Naive thymus-derived CD8-positive, alpha-beta T cell (primary cell): ENCODE measurements at places on chromosomes 12 and 14.

DNA sequence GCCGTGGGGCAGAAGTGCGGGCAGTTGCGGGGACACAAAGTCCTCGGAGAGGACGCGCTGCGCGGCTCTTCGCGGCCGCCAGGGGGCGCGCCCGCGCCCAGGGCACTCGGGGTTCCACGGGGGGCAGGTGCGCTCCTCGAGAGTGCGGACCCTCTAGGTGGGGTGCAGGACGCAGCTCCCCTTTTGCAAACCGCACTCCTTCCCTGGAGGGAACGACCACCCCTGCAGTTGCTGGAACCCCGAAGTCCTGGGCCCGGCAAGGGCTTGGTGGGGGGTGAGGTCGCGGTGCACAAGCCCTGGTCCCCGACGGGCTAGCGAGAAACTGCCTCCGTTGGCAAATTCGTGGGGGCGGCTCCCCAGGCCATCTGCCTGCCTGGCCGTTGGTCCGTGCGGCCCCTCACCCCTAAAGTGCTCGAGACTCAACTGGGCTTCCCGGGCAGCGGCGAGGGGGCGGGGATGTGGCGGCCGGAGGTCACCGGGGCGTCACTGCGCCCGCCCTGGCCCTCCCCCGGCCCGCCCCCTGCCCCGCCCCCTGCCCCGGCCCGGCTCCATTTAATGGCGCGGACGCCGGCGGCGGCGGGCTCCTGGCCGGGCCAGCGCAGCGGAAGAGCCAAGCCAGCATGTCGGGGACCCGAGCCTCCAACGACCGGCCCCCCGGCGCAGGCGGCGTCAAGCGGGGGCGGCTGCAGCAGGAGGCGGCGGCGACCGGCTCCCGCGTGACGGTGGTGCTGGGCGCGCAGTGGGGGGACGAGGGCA is at the start of gene ADSS1:
ADSS1 (plus strand) TSS at position 579 of the 756 bp plus-strand sequence; CDS start at position 621, 42 bp downstream.
- no peaks in the 10 kb centered on the region for H3K36me3 ChIP-seq
- peak; percentile 26 for DNase-seq
- no peaks in the 10 kb centered on the region for H3K27me3 ChIP-seq
- peak within 1 kb of the TSS; percentile 71 for H3K4me3 ChIP-seq
- H3K4me1 ChIP-seq: peaks cover 2% of the 10 kb centered on the region

DNA sequence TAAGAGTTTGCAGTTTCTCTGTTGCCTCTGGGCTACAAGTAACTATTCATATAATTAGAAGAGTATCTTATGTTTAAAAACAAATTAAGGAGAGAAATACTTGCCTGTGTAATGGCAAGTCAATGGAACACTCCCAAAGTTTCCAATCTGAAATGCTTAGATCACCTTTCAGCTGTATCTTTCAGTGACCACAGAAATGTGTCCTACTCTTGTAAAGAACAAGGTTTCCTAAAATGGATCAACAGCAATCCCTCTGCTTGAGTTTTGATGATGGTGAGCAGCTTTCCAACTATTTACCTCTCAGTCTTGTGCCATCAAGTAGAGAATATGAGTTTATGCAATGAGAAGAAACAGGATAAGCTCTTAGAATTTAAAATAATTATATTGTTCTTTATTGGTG is 92.9 kb downstream of the ERGIC2 start:
- no peak overlapping the region for H3K4me3 ChIP-seq
- H3K4me1 ChIP-seq: no peaks in the 10 kb centered on the region
- H3K27ac ChIP-seq: no peak overlapping the region
- H3K27me3 ChIP-seq: no peaks in the 10 kb centered on the region
- H3K36me3 ChIP-seq: peaks cover 5% of the 10 kb centered on the region

DNA sequence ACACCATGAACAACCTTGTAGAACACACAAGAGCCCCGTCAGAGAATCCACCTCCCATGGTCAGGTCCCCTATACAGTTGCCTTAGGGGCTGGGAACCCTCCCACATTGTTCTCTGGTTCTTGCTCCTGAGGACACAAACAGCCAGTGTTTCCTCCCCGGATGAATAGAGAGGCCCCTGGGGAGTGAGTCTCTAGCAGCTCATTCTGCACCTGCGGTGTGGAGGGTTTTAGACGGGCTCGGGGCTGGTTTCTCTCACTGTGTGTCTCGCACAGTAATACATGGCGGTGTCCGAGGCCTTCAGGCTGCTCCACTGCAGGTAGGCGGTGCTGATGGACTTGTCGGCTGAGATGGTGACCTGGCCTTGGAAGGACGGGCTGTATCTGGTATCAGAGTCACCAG is 1052.1 kb downstream of the TMEM121 start:
- peaks cover 3% of the 10 kb centered on the region for H3K4me1 ChIP-seq
- H3K36me3 ChIP-seq: no peaks in the 10 kb centered on the region
- H3K4me3 ChIP-seq: no peak overlapping the region
- DNase-seq: no peak
- H3K27me3 ChIP-seq: peaks cover 30% of the 10 kb centered on the region

- H3K36me3 ChIP-seq: peaks cover 11% of the 10 kb centered on the region
- H3K4me1 ChIP-seq: no peaks in the 10 kb centered on the region
- no peaks in the 10 kb centered on the region for H3K27me3 ChIP-seq
- no peak overlapping the region for H3K27ac ChIP-seq
Observed at GRCh38 chr12:29282031-29282816, 98.7 kb downstream of the ERGIC2 start.

- no peaks in the 10 kb centered on the region for H3K36me3 ChIP-seq
- no peak overlapping the region for H3K27ac ChIP-seq
- no peak for DNase-seq
- no peaks in the 10 kb centered on the region for H3K27me3 ChIP-seq
Observed at GRCh38 chr12:2453761-2454090, 341.0 kb upstream of the FKBP4 start.
